ENCODE measurements at places on chromosomes 6 and 20.

DNA sequence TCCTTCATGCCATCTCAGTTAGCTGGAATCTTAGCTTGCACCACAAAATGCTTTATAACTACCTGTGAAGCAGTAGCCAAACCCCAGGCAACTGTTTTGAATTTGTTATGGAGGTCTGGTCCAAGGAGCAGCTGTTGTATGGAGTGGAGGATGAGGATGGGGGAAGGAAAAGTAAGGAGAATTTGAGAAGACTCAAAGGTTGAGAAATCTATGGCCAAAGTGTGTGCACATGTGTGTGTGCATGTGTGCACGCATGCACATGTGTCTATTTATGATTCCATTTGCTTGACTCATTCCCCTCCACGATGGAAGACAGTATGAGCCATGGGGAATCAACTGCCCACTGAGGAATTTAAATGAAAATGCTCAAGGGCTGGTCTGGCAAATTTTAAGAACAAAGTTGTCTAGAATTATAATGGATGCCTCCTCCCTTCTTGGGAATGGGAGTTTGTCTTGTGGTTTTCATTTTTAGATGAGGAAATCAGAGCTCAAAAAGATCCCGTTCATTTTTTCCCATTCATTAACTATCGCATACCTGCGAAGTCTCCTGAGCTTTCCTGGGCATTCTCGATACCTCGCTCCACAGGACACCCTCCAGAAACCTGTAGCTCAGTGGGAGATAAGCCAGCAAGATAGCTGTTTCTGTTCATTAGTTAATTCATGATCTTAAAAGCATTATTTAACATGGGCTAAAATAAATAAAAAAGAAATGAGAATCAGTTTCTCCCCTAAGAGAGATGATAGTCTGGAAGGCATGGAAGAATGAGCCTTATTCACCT, 152.3 kb upstream of the NEDD9 start:
- no peak for DNase-seq

DNA sequence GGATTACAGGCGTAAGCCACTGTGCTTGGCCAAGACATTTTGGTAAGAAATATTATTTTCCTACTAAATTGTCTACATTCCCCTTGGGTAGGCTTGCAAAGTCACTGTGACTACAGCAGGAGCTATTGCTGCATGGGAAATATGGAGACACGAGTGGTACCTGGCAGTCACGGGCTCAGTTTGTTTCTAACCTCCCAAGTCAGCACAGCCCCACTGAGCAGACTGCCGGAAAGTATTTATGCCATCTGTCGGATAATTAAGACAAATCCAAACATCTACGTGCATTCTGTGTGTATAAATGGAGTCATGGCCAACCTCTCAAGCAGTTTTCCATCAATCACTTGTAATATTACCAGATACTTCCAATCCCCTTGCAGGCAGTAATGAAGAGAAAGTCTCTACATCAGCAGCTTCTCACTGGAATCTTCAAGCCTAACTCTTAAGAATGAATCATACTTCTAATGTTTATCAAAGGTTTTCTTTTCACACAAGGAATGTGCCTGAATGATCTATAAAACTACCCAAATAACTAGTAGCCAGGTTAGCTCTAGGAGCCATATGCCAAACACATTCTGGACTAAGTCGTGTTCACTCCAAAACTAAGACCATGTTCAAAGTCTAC, 20.1 kb downstream of the PSMB1 start:
- no peak for DNase-seq

GRCh38 chr6:29747688-29748250, 24.5 kb downstream of the HLA-F start:
- DNase-seq, result no peak

GRCh38 chr20:18717062-18717461, 96.5 kb upstream of the SCP2D1 start:
- no peak for DNase-seq

- DNase-seq, result no peak
Observed at GRCh38 chr6:72861059-72861458, 239.2 kb downstream of the KCNQ5 start.

GRCh38 chr6:42394881-42395620, 56.7 kb downstream of the TRERF1 start:
- DNase-seq, result no peak

- no peak for DNase-seq
Observed at GRCh38 chr6:46015119-46015968, at the start of gene CLIC5. CLIC5 (minus strand) TSS chr6:46015860; CDS start chr6:46015542, 318 bp downstream.

GRCh38 chr20:13205425-13205824, 15.6 kb upstream of the ISM1 start:
- no peak for DNase-seq

DNA sequence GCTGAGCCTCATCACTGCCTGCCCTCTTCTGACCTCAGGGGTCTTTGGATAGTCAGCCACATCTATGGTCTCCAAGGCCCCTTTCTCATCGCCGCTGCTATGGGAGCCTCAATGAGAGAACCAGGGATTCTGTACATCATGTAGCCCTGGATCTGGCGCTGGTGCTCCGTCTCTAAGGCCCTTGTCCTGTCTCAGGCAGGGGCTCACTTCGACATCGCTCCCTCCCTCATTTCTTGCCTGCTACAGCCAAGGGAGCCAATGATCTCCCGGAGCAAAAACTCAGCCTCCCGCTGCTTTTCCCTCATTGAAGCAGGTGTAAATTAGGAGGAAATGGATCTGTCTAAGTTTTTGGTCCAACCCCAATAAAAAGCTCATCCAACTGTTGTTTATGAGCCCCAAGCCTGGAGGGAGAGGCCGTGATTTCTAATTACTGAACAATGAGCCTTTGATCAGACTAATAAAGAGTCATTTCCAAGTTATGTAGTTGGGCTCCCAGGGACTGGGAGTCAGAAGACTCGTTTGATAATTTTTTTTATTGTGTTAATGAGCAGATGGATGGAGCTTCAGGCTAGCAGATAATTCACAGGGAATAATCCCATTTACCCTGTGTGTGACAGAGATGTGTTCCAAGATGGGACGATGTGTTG, 30.9 kb downstream of the LBP start:
- peak; percentile 49 for DNase-seq

GRCh38 chr6:1263850-1264377, 48.0 kb upstream of the FOXQ1 start:
- no peak for DNase-seq

DNA sequence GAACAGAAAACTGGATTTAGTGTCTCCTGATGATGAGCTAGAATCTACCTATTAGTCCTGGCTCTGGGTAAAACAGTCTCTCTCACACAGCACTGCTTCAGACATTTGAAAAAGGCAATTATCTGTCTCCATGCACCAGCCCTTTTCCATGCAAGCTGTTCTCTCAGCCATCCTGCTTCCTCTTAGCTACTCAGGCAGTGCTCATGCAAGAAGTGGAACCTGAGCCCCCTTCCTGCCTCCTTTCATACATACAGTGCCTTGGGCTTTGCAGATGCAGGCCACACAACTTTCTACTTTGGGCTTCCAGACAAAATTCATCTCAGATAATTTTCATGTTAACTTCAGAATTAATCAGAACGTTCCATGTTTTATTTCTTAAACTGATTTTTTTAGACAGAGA, 151.3 kb downstream of the RALGAPA2 start:
- no peak for DNase-seq

GRCh38 chr6:105844275-105844883, 241.8 kb upstream of the PRDM1 start:
- no peak for DNase-seq

- no peak for DNase-seq
Observed at GRCh38 chr6:169981969-169982368, 230.5 kb downstream of the ERMARD start.

DNA sequence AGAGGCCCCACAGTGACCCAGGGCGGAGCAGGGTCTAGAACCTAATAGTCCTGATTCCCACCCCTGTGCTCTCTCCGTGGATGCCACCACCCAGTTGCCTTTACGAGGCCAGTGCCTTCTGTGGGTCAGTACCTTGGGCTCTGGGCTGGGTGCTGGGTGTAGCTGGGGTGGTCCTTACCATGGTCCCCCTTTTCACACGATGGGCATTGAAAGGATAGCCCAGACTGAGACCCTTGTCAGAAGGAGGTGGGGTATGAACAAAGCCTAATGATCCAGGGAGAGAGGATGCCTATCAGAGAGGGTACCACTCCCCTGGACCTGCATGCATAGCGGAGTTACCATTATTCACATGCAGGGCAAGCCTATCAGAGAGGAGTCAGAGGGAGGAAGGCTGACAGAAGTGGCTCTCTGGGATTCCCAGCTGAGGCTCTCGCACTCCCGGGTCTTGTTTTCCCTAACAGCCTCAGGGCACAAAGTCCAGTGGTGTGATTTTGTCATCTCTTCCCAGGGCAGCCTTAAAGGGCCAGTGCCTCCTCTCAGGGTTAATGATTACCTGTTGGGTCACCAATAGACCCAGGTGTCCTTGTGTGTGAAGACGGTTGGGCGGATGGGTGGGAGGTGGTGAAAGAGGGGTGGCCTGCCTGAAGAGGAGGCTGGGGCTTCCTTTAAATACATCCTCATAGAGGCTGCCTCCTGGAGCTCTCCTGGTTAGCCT, 36.2 kb downstream of the VEGFA start:
- no peak for DNase-seq

GRCh38 chr20:17583126-17583525, 13.3 kb downstream of the DSTN start:
- no peak for DNase-seq

DNA sequence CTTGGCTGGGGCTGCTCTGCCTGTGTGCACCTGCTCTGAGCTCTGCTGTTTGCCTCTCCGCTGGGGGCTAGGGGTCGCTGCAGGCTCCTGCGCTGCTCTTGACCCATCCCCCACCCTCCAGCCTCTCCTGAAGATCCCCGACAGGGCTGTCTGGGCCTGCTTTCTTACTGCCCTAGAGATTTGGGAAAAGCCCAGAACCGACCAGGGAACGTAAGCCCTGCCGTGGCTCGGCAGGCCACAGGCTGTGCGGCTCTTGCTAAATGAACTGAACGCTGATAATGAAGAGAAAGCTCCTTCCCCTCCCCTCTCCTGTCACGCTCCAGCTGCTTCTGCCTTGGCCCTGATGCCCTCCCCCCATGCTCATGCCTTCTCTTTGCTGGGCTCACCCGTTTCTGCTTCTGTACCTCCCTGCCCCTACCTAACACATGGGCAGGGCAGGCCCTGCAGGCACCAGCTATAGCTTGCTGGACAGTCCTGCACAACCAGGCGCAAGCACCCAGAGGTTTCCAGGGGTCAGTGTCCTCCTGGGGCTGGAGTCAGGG, 32.0 kb upstream of the PCMTD2 start:
- no peak for DNase-seq

GRCh38 chr20:53773792-53774401, 180.3 kb upstream of the ZNF217 start:
- peak; percentile 93 for DNase-seq

DNA sequence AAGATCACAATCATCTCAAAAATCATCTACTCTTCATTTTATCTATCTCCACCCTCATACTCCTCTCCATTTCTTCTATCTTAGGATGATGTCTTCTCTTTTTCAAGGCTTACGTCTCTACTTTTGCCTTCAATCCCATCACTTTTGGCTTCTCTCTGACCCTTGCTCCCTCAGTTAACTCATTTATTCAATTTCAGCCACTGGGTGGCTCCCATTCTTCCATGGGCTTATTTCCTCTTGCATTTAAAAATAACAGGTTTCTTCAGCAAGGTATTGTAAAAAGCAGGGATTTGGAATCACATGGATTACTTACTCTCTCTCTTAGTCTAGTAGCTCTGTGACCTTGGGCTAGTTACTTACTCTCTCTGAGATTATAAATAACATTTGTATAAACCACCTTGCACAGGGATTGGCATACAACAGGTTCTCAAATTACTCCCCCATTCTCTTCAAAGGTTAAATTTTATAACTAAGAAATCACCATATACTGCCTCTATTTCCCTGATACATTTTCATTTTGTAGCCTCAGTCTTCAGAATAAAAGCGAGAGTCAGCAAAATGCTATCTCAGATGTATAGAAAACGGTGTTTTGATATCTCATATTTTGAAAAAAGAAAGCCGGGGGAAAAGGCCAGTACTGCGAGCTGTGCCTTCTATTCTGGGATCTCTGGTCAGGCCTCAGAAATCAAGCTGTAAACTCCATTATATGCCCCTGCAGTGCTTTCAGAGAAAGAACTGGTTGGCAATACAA, 5.5 kb downstream of the ZSCAN12 start:
- no peak for DNase-seq

- DNase-seq, result no peak
Observed at GRCh38 chr20:57392512-57393271, 1.5 kb downstream of the RBM38 start.

Data from COLO829 (cell line).